ENCODE measurements at places on chromosomes 16 and 17. TPM values are rescaled to one million over a fixed set of nuclear protein-coding genes. Genes with fewer than 3 reads are reported as not detected.
A peak's percentile ranks its signal among the peaks of the same experiment; 100 is the strongest.

DNA sequence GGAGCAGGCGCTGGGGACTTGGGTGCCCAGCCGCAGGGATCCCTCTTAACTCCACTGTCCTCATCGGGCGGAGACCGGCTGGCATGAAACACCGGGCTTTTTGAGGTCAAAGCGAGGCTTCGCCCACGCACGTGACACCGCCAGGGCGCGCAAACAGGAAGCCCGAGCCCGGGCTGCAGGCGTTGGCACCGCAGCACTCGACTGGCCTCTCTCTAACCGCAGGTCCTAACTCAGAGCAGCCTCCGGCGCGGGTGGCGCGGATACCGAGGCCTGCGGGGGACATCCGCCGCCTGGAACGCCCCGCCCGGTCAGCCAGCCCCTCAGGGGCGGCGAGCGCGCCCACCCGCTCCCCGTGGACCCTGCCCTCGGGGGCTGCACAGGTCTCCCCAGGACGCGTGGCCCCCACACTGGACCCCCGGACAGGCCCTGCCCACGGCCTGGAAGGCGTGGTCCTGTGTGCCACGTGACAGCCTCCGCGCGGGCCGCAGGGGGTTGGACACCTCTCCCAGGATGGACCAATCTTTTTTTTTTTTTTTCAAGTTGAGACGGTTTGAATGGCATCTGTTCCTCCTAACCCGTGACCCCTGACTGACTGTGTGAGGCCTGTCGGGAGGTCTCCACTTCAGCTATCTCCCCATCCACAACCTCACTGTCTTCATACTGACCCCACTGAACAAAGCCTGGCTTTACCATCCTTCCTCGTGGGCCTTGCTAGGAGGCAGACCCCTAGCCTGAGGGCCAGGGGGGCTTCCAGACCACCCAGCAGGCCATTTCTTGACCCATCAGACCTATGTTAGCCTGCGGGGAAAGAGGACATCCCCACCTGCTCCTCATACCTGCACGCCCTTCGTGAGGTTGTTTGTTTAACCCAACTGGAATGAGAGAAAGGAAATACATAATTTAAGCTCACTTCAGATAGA is 8.4 kb upstream of the SLC47A2 start:
- DNase-seq = no peak

DNA sequence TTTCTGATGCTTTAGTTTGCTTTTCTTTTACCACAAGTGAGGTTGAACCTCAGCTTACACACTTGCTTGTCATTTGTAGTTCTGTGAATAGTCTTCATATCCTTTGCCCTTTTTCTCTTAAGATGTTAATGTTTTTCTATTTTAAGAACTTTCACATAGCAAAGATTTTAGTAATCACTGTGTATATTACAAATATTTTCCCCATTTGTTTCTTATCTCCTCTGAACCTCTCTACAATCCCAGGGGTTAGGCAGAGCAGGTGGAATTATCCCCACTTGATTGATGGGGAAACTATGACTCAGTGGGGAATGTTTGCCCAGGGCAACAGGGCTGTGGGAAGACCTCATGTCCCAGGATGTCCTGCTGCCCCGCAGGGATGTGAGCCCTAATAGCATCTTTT is 11.7 kb upstream of the MYH3 start:
- DNase-seq = no peak

- no peak for DNase-seq
These were observed 26.1 kb downstream of the ZFPM1 start for GRCh38 chr16:88478889-88479792.

GRCh38 chr17:68190495-68190894 is 57.3 kb upstream of the AMZ2 start:
- DNase-seq = no peak

DNA sequence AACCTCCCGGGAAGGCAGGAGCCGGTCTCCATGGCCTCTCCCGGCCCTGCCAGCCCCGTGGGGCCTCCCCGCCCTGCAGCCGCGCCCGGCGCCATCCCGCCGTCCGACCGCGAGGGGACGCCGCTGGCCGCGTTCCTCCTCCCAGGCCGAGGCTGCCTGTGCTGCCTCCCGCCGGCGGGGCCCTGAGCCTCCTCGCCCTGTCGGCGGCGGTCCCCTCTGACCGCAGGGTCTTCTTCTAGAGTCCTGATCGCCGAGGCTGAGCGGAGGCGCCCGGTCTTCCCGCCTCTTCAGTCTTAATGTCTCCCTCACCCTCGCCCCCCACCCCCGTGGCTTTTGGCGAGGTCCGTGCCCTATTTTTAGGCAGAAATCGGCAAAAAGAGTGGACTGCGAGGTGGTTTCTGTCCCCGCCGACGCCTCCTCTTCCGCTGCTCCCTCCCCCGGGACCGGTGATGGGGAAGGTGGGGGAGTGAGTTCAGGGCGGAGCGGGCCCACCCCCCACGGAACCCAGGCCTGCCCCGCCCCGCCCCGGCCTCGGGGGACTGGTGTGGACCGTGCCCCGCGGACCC is 794 bp upstream of the CPNE7 start:
- peak; percentile 99 for DNase-seq

GRCh38 chr17:38724337-38724988 is 5.7 kb upstream of the CISD3 start:
- DNase-seq = no peak

The HAS3 gene
- total RNA-seq = 6.0 TPM

The CLEC3A gene
- total RNA-seq = 0.67 TPM

DNA sequence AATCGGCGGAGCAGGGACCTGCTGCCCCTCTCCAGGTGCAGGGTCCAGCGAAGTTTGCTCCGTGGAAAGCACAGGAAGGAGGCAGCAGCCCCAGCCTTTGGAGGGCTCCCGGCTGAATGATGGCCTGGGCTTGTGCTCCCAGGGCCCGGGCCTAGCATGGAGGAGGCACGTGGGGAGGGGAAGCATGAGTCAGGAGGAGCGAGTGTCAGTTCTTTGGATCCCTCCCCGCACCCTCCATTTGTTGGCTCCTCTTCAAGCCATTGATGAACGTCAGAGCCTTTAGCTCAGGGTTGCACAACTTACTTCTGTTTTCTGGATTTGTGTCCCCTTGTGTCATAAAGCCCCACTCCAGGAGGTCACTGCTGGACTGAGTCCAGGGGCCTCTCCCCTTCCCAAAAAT is 25.8 kb downstream of the TTYH2 start:
- DNase-seq = no peak
